ENCODE measurements at places on chromosomes 3 and 15. TPM values are rescaled to one million over a fixed set of nuclear protein-coding genes. Genes with fewer than 3 reads are reported as not detected.

The PPCDC gene
- total RNA-seq: 24.4 TPM

The PPP2R3A gene
- 45.6 TPM for total RNA-seq

DNA sequence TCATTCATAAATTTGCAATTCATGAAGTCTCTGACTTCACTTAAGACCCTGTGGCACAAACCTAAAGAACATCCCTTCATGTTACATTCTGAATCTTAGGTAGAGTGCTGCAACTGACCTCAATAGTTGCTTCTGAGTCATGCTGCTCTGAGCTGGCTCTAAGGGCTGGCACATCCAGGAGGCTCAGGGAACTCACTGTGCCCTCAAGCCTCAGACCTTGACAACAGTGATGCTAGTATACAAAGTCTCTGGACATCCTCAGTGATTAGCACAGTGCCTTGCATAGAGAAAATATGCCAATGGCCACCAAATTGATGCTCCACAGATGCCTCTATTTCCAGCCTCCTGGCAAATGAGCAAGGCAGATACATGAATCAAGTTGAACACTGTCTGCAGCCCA, 740.9 kb upstream of the LMCD1 start:
- no peak for DNase-seq
- H3K27me3 ChIP-seq: no peaks in the 10 kb centered on the region
- no peak overlapping the region for H3K27ac ChIP-seq
- no peaks in the 10 kb centered on the region for H3K4me1 ChIP-seq
- H3K4me3 ChIP-seq: no peak overlapping the region
- H3K36me3 ChIP-seq: no peaks in the 10 kb centered on the region

The INSYN1 gene
- total RNA-seq: not detected

DNA sequence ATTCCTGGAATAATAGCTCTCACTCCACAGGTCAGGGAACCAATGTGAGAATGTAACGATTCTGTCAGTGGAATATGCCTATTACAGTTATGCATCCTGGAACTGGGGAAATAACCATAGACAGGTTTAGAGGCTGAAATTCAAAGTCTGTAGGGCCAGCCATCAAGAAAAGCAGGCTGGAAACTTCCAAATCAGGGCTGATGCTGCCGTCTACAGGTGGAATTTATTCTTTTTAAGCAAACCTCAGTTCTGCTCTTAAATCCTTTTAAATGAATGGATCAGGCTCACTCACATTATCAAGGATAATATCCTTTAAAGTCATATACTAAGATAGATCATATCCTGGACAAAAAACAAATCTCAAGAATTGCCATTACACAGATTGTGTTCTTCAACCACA, 699.8 kb downstream of the NR2F2 start:
- no peak overlapping the region for H3K4me3 ChIP-seq
- H3K27ac ChIP-seq: no peak overlapping the region
- no peak for DNase-seq
- H3K36me3 ChIP-seq: no peaks in the 10 kb centered on the region
- H3K27me3 ChIP-seq: no peaks in the 10 kb centered on the region

The GRIP2 gene
- not detected for total RNA-seq

DNA sequence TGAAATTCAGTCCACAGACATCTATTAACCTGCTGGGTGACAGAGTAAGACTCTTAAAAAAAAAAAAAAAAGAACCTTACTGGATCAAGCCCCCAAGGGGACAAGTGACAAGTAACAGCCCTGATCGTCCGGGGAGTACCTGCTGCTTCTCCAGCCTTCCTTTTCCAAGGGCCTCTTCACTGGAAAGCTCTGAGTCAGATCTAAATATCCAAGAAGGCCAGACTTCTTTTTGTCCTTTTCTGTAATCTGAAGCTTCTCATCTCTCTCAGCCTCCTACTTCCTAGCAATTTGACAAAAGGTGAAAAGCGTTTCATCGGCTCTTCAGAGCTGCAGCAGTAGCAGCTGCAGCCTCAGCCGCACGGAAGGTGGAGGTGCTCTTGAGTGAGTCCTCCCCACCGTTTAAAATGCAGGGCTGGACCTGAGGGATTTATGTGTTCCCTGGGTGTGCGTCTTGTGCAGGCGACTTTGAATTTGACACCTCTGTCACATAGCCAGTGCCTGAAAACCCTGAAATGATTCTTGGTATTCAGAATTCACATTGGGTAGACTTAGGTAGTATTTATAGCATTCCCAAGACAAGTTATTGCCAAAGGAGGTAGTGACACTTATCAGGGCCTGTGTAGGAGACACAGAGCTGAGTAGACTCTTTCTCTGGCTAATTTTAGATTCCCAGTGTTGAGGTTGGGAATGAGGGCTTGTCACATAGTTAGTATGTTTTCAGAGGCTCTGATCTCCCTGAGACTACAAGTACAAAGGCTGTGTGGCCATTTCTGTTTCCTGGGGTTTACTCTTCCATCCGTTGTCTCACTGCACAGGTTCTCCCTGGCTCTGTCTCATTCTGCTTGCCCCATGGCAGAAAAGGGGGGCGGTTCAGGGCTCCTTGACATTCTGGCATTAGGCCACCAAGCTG, 291.2 kb upstream of the C2CD4B start:
- DNase-seq: no peak
- no peak overlapping the region for H3K27ac ChIP-seq

DNA sequence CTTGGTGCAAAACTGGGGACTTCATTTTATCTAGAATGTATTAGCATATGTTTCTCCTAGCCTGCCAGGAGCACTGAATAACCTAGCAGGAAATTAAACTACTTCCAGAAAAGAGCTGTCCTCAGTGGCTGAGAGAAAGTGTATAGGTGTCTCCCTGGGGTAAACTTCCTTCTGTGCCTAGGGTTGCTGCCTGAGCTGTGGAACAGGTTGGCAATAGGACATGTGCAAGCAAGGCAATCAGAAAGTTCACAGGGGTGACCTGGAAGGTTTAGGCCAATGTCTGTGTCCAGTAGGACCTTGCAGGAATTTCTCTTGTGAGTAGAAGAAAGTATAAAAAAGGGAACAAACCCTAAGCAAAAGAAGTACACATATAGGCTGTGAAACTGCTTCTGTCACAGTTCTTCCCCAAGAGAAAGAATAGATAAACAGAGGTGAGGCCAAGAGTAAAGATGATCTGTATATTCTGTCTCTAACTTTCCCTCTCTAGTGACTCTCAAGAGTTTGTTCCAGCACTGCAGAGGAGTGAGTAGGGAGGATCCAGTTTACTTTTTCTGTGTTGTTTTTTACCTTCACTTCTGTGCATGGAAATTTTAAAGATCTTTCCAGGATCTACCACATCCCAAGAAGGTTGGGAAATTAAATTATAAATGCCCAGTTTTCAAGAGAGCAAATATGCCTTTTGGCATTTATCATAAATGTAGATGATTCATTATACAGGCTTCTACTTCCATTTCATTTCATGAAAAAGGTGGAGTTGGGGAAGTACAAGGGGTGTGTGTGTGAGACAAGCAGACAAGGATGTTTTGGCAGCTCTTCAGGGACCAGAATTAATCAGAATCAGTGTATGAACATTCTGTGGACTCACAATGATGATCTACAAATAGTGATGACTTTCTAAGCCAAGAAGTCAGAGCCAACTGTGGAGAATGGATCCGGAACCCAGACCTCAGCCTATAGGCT, 155.2 kb downstream of the RBPMS2 start:
- H3K27me3 ChIP-seq: no peaks in the 10 kb centered on the region
- H3K27ac ChIP-seq: no peak overlapping the region
- DNase-seq: no peak
- no peak overlapping the region for H3K4me3 ChIP-seq
- H3K36me3 ChIP-seq: peaks cover 9% of the 10 kb centered on the region
- H3K4me1 ChIP-seq: peaks cover 23% of the 10 kb centered on the region

- H3K27me3 ChIP-seq: no peaks in the 10 kb centered on the region
- H3K27ac ChIP-seq: no peak overlapping the region
- no peak for DNase-seq
- no peak overlapping the region for H3K4me3 ChIP-seq
Observed at GRCh38 chr3:106371971-106372805, 503.4 kb upstream of the CBLB start.

DNA sequence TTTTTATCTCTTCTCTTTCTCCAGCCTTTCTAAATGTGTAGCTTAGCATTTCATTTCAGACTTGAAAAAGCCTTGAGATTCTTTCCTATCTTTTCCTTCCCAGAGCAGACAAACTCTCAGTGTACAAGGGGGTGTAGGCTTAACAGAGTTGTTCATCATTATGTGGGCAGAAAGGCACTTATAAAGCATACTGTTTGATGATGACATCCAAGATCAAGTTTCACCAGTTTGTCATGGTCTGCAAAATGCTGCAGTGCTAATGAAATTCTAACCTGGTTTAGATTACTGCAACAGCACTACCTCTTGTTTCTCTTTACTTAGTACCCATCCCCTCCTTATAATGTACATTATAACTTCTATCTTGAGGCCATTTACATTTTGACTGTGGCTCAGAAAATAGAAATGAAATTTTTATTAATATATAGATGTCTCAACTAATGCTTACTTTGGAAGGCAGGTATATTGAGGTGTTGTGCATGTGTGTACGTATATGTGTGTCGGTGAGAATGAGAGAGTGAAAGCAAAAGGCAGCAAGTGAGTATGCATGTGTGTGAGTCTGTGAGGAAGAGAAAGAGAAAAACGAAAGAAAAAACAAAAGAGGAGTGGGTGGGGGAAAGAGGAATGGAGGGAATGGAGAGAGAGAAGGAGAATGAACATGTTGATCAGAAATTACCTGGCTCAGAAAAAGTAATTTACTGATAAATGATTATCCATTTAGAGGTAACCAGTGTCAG, 1043.6 kb downstream of the TUSC7 start:
- no peaks in the 10 kb centered on the region for H3K4me1 ChIP-seq
- no peak overlapping the region for H3K4me3 ChIP-seq
- no peaks in the 10 kb centered on the region for H3K27me3 ChIP-seq
- no peak for DNase-seq
- H3K36me3 ChIP-seq: no peaks in the 10 kb centered on the region

DNA sequence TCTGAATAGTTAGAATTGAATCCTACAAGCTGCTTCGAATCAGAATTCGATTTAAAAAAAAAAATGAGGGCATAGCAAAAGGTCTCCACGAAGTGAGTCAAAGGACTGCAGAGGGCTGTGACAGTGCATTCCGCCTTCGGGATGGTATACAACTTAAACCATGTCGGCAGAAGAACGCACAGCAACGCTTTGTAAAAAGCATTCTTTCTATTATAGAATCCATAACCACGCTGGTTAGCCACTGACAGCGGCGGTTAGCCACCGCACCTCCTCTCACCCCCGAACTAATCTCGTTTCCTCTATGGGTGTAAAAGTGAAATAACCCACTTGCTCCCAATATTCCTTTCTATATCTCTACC, 664 bp upstream of the PIK3CA start:
- H3K27me3 ChIP-seq: no peaks in the 10 kb centered on the region
- no peak overlapping the region for H3K4me3 ChIP-seq
- peak; percentile 34 for DNase-seq
- H3K4me1 ChIP-seq: peaks cover 27% of the 10 kb centered on the region
- no peak overlapping the region for H3K27ac ChIP-seq

The CCR2 gene
- total RNA-seq: not detected

The GP5 gene
- total RNA-seq: 0.21 TPM

The ZNF619 gene
- total RNA-seq: 8.4 TPM

The MEIS2 gene
- total RNA-seq: 24.5 TPM

DNA sequence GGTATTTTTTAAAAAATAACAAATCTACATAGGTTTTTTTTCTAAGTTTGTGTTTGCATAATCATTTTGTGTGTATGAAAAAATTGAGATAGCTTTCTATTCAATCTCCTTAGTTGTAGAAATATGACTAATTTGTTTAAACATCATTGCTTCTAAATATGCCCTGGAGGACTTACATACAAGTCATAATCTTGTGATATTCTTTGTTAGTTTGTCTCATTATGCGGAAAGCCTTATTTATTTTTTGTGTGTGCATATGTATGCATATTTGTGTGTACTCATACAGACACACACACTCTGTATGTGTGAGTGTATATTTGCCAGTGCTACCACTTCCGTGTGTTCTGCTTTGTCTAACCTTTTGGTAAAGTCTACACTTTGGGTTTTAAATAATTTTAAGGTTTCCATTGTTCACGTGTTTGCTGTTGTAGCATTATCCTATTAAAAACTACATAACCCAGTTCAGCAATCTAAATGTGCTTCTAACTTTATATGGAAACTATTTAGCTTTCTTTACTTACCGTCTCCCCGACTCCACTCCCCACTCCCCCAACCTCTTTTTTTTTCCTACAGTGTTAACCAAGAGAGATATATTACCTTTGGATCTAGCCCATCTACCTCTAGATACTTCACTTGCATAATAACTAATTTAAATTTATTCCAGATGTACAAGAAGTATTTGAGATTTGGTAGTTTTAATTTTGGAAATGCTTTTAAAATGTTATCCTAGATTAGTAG, 111.7 kb downstream of the FNDC3B start:
- DNase-seq: no peak
- H3K36me3 ChIP-seq: peaks cover 85% of the 10 kb centered on the region
- peaks cover 84% of the 10 kb centered on the region for H3K4me1 ChIP-seq
- H3K27ac ChIP-seq: peak overlapping the region; percentile 99

The KCNH8 gene
- 1.3 TPM for total RNA-seq

DNA sequence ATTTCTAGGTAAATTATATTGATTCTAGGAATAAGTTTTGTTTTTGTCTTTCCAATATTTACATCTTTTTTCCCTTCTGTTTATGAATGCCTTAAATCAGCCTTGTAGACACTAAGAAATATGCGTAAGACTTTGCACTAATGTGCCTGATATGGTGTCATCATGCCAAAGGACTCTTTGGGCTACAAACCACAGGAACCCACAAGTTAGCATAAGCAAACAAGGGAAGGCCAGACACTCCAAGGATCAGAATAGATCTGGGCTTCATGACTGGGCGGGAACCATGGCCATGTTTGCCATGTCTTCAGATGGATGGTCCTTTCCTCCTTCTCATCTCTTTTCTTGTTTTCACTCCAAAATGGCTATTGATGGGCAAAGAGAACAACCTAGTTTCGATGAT, 242.2 kb upstream of the CHRNA7 start:
- no peaks in the 10 kb centered on the region for H3K36me3 ChIP-seq
- H3K4me3 ChIP-seq: no peak overlapping the region
- H3K27me3 ChIP-seq: no peaks in the 10 kb centered on the region

GRCh38 chr3:177742273-177742672, 545.0 kb upstream of the TBL1XR1 start:
- H3K27ac ChIP-seq: no peak overlapping the region
- H3K4me3 ChIP-seq: no peak overlapping the region
- no peak for DNase-seq

- no peak for DNase-seq
- H3K27me3 ChIP-seq: no peaks in the 10 kb centered on the region
- no peaks in the 10 kb centered on the region for H3K4me1 ChIP-seq
- no peak overlapping the region for H3K27ac ChIP-seq
- no peaks in the 10 kb centered on the region for H3K36me3 ChIP-seq
Observed at GRCh38 chr3:26350853-26351252, 271.7 kb upstream of the LRRC3B start.

GRCh38 chr3:157122832-157123427, 37.0 kb downstream of the CCNL1 start:
- H3K27me3 ChIP-seq: no peaks in the 10 kb centered on the region
- peak overlapping the region; percentile 95 for H3K27ac ChIP-seq
- peaks cover 42% of the 10 kb centered on the region for H3K36me3 ChIP-seq
- no peak overlapping the region for H3K4me3 ChIP-seq
